ENCODE measurements at places on chromosomes 6 and 20.

GRCh38 chr20:45823949-45824835 is 2.9 kb downstream of the TNNC2 start:
- DNase-seq: peak; percentile 58

GRCh38 chr6:128883906-128884305 is 968 bp downstream of the LAMA2 start:
- DNase-seq: no peak

GRCh38 chr20:37856932-37857660 is 45.8 kb upstream of the VSTM2L start:
- DNase-seq: no peak

- no peak for DNase-seq
These were observed 392.4 kb downstream of the TAF4 start for GRCh38 chr20:61673152-61673847.

DNA sequence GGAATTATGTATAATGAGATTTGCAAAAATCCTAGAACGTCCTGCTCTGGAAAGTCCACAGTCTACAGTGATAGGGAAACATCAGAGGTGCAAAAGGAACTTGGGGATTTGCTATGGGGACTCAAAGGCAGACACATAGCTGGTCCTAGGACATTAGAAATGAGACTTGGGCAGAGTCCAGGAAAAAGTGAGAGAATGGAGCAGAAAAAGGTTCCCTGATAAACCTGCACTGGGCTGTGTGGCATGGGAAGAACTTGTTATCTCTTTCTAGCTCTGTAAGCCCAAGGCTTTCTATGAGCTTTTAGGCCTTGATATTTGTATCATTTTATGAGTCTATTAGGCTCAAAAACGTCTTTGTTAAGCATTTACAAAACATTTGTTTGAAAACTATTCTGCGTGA is 15.2 kb downstream of the PRND start:
- no peak for DNase-seq

Measured in CD4-positive, alpha-beta memory T cell (primary cell).